ENCODE measurements at places on chromosomes 7 and 10.

DNA sequence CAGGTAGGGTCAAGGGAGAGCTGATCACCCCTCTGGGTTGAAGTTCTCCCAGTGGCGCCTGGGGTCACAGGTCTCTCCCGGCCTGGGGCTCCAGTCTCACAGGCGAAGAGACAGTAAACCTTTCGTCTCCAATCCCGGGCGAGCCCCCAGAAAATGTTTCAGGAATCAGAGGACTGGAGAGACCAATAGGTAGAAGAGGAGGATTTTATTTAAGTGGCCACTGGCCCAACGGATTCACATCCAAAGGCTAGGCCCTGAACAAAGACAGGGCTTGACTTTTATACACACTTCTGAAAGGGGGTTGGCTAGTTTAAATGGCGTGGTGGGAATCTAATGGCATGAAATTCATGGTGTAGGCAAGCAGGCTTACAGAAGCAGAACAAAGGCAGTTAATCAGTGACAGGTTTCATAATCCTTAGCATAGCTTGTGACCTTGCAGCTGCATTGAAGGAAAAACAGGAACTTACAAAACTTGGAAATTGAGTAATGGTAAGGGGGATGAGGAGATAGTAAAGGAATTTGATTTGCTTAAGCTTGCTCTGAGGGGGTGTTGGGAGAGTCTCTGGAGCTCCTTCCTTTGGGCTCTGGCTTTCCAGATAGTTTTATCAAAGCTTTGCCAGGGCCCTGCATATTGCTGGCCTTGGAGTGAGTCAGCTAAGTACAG lies 105.5 kb downstream of the TRIM24 start:
- no peak for DNase-seq

GRCh38 chr7:101411508-101411874 lies 48.8 kb downstream of the COL26A1 start:
- no peak for DNase-seq

- DNase-seq: no peak
Measured at GRCh38 chr10:92574548-92575261, 812 bp upstream of the IDE start.

- no peak for DNase-seq
Measured at GRCh38 chr10:10658172-10658785, 359.4 kb upstream of the CELF2 start.

DNA sequence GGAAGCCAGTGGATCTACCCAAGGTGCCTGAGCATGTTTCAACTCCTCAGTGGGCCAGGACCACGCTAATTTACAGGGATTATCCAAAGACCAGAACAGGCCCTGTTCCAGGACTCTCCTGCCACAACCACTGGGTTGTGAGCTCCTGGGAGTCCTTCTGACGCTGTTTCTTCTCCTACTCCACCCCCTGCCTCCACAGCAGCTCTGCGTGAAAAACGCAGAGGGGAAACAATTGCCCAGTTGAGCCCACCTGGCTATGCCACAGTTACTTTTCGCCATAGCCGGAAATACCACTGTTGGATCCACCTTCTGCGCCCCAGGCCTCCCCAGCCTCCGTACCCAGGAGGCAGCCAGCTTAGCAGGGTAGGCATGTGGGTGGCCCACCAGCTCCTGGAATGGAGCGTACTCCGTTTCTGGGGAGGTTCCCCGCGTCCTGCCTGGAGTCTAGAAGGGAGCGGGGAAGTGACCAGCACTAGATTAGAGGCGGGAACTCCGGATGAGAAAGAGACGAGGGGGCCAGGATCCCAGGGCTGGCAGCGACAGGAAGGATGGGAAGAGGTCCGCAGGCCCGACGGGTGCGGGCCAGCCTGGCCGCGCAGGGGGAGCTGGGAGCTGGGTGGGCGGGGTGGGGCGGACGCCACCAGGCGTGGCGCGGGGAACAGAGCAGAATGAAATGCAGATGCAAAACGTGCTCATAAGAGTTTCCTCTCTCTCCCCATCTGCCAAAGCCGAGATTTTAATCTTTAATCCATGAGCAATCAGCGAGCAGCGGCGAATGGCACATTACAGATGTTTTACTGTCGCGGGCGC lies 32.1 kb upstream of the PAX2 start:
- DNase-seq: no peak

DNA sequence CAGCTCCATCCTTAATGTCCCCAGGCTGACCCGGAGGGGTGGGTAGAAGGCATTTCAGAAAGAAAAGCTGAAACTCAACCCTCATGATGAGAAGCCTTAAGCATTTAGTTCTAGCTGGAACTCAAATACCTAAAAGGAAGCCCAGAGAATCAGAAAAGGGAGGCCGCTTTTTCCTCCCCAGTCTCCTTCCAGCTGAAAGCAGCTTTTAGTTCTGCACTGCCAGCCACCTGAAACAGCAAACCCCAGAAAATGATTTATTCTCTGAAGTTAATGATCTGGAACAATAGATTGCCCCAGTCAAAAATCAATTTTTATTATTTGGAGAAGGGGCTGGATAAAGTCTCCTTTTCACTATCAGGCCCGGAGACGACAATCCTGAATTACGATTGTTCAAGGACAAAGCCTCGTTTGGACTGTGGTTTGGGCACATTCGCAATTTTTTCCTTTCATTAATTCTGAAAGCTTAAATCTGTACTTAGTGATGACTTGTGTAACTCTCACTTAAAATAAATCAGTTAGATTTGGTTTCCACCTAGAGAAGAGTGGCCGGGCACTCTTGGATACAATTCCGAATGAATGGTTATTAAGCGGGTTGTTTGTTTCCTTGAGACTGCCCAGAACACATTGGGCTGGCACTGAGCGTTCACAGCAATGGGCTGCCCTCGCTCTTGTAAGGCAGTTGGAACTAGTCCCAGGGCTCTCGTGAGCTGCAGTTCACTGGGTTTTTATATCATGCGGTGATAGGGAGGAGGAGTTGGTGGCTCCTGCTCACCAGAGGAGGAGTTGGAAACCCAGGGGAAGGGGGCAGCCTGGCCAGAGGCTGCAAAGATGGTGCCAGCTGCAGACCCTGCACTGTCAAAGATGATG lies 262.2 kb downstream of the CCSER2 start:
- DNase-seq: no peak

GRCh38 chr7:34652809-34653208 lies 5.2 kb upstream of the NPSR1 start:
- DNase-seq: no peak

DNA sequence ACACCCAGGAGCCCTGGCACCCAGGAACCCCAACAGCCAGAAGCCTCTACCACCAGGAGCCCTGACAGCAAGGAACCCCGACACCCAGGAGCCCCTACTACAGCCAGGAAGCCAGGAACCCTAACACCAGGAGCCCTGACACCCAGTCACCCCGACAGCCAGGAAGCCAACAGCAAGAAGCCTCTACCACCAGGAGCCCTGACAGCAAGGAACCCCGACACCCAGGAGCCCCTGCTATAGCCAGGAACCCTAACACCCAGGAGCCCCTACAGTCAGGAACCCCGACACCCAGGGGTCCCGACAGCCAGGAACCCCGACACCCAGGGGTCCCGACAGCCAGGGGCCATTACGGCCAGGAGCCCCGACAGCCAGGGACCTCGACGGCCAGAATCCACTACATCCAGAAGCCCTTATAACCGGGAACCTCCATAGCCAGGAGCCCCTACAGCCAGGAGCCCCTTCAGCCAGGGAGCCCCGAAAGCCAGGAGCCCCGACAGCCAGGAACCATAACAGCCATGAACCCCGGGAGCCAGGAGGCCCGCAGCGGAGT lies 440 bp upstream of the GLRX3 start:
- DNase-seq: no peak

- no peak for DNase-seq
Measured at GRCh38 chr10:99807786-99808185, 25.3 kb downstream of the ABCC2 start.

DNA sequence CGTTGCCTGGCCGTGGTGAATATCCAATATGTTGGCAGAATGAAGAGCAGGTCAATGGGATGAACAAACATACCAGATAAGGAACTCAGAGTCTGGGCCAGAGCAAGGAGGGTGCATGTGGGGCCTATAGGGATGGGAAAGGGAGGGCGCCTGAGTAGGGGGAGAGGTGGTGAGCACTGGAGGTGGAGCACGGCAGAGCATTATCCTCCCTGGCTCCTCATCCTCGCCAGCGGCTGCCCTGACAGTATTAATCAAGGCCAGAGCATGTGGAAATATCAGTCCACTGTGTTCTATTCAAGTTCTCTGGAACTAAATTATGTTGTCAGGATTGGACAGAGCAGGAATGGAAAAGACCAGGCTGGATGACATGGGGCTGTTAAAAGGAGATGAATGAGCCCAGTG lies 254.8 kb upstream of the ZMIZ1 start:
- DNase-seq: no peak

DNA sequence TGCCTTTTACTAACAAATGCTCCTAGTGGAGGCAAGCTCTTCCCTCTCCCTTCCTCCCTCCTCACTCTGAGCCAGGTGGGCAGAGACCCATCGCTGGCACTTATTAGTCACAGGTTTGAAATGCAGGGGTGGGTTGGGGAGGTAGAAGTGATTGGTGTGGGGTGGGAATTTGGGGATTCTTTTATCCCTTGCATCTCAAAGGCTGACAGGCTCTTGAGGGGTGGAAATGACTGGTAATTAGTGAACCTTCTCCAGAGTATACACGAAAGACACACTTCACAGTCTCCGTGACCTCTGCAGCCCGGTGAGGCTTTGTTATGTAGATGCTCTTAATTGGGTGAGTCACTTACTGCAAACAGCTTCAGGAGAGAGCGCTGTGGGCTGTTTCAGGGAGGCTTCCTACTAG lies 13.9 kb upstream of the LRMDA start:
- DNase-seq: no peak

GRCh38 chr7:146172112-146172511 lies 55.5 kb downstream of the CNTNAP2 start:
- DNase-seq: no peak

GRCh38 chr10:69492091-69492745 lies 41.0 kb downstream of the TSPAN15 start:
- DNase-seq: no peak

- no peak for DNase-seq
Measured at GRCh38 chr10:58981846-58982245, 194.6 kb upstream of the PHYHIPL start.

GRCh38 chr7:100044718-100045117 lies 4.9 kb upstream of the ZSCAN21 start:
- no peak for DNase-seq

GRCh38 chr10:89042562-89042961 lies 52.0 kb downstream of the FAS start:
- no peak for DNase-seq

GRCh38 chr10:77943121-77943901 lies 16.8 kb upstream of the DLG5 start:
- no peak for DNase-seq

DNA sequence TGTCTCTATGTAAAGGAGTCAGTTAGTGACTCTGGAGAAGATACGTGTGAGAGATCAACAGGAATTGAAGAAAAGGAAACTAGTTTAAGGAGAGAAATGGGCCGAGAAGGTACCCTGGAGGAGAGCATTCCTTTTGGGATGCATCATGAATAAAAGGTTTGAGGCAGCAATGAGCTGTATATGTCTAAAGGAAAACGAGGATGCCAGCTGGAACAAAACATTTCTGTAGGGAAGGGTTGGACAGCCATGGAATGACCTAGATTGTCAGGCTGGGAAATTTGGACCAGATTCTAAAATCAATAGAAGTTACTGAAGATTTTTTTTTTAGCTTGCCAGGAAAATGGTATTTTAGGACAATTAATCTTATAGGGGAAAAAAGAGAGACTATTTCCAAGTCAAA lies 17.2 kb upstream of the MPP7 start:
- DNase-seq: no peak

DNA sequence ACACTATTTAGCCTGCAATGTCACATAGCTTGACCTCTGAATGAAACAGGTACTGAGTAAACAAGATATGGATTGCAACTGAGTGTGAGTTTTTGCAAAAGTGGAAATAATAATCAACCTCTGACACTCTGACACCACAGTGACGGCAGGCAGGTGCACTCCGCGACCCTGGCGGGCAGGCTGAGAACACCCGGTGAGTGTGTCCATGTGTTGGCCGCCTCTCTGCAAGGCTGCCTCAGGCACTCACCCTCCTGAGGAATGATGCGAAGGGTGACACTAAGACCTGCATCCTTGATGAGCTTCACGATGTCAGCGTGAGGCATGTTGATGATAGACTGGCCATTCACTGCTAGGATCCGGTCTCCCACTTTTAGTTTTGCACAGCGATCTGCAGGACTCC lies 336.2 kb downstream of the PHTF2 start:
- DNase-seq: no peak

DNA sequence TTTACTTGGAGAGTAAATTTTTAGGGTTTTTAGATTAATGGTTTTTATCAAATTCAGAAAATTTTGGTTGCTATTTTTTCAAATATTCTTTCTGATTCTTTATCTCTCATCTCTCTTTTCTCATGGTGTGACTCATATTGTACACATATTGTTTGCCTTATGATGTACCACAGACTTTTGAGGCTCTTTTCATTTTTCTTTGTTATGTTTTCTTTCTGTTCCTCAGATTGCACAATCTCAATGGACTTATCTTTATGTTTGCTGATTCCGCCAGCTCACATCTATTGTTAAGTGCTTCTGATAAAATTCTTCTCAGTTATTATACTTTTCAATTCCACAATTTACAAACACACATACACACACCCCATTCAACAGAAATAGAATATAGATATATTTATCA lies 168.2 kb upstream of the IGFBP3 start:
- DNase-seq: no peak

DNA sequence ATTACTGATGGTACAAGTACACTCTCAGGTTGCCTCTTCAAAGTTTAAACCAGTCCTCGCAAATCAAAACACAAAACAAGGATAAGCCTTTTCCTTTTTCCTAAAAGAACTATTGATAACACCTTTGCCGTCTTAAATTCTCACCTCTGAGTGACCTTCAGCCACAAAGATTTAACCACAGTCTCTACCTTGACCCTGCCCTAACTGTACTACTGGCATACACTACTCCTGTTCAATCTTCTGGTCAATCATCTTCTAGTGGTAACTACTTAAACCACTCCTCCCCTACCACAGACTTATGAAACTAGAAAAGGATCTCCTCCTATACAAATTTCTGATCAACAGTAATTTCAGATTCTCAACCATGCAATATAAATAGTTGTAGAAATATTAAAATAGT lies 15.1 kb downstream of the UPF2 start:
- no peak for DNase-seq

GRCh38 chr7:39541511-39541910 lies 24.7 kb upstream of the YAE1 start:
- no peak for DNase-seq

- no peak for DNase-seq
Measured at GRCh38 chr10:81920213-81920829, 45.3 kb downstream of the NRG3 start.

- no peak for DNase-seq
Measured at GRCh38 chr7:35816514-35816913, 15.7 kb downstream of the SEPTIN7 start.

- DNase-seq: no peak
Measured at GRCh38 chr10:58653139-58653538, 140.5 kb downstream of the BICC1 start.

- no peak for DNase-seq
Measured at GRCh38 chr7:48168159-48168558, 3.1 kb upstream of the ABCA13 start.

GRCh38 chr7:74371381-74372341 lies 82.0 kb upstream of the GTF2IRD1 start:
- DNase-seq: no peak

GRCh38 chr7:106536079-106536478 lies 124.9 kb downstream of the CCDC71L start:
- no peak for DNase-seq

Data from activated naive CD8-positive, alpha-beta T cell treated with anti-CD3 and anti-CD28 coated beads, Interleukin-2, amount 50 U/mL, for 16 hours (primary cell).